Central memory CD4-positive, alpha-beta T cell (primary cell): ENCODE measurements at places on chromosomes 5 and 9.

DNA sequence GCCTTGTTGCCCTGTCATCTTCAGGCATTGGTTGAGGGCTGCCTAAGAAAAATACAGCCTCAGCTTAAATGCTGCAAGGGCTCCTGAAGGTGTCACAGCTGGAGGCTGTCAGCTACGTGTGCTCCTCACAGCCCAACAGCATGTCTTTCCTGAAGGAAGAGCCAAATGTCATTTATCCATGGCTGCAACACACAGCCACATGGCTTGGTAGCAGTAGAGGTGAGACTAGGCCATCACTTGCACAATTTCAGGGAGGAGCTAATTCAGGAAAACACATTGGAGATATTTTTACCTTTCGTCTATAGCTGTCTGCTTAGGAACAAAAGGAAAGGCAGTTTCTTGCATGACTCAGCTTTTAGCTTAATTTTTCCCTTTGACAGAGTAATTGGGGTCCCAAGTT is 260.7 kb downstream of the SYK start:
- no peak for DNase-seq

DNA sequence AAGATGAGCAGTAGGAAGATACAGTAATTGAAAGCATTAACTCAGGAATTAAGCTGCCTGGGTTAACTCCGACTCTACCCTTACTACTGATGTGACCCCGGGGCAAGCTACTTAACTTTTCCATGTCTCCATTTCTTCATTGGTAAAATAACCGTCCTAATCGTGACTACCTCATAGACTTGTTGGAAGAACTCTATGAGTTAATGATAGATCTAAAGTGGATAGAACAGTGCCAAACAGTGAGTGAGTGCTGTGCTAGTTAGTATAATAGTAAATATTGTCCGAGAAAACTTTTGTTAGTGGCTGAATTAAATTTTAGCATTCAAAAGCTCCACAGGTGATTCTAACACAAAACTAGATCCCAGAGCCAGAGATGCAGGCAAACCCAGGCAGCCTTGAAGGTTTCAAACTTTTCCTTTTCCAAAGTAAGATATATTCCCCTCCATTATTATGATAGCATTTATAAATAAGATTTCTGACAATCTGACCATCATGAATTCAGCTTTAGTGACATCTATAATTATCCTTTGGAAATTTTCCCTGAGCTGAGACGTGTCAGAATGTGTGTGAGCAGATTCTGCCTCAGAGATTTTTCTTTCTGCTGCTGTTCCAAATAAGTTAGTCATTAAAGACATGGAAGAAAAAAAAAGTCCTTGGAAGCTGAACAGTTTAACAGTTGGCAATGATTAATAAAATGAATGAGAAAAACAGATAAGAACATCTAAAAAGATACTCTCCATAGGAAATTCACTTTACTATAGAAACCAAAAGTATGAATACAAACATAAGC is 369.5 kb downstream of the PRELID2 start:
- DNase-seq: no peak

DNA sequence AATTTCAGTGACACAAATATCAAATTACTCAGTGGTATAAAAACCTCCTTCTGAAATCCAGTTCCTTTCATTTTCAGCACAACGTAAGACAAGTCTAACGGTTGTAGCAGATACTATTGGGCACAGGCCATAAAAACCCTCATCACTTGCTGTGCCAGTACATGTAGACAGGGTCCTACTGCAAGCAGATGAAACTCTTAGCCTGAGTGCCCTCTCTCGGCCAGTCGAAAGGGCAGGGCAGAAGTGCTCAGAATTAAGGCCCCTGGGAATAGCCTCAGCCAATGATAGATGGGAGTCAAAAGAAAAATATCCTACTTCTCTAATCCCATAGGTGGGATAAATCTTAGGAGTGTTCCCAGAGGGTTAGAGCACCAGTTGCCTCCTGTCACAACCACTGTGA is 168.5 kb upstream of the FER start:
- no peak for DNase-seq

DNA sequence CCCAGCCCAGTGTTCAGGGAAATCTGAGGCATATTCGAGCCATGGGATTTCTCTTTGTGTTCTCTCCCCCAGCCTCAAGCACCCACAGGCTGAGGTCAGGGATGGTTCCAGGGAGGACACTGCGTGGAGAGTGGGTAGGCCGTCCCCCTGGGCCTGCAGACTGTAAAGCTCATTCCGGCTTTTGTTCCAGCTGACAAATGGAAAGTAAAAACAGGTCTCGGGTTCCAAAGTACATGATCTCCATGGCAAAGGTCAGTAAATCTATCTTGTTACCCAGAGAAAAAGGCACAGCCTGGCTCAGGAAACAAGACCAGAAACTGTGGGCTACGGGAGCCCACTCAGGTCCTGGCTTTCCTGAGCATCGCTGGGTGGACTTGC is 116.2 kb downstream of the ROR2 start:
- DNase-seq: no peak

DNA sequence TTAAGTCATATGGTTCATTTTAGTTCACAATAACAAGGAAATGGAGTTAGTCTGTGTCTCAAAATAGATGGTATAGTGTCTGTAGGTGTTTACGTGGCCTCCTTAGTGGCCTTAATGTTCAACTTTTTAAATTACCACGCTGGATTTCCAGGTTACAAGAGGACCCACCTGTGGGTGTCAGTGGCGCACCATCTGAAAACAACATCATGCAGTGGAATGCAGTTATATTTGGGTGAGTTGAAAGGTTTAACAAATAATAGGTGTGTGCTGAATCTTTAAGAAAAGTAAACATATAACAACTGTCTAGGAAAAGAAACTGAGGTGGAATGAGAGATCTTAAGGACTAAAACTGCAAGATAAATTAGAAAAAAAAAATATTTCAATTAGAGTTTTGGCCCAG is 2.9 kb downstream of the UBE2B start:
- no peak for DNase-seq

DNA sequence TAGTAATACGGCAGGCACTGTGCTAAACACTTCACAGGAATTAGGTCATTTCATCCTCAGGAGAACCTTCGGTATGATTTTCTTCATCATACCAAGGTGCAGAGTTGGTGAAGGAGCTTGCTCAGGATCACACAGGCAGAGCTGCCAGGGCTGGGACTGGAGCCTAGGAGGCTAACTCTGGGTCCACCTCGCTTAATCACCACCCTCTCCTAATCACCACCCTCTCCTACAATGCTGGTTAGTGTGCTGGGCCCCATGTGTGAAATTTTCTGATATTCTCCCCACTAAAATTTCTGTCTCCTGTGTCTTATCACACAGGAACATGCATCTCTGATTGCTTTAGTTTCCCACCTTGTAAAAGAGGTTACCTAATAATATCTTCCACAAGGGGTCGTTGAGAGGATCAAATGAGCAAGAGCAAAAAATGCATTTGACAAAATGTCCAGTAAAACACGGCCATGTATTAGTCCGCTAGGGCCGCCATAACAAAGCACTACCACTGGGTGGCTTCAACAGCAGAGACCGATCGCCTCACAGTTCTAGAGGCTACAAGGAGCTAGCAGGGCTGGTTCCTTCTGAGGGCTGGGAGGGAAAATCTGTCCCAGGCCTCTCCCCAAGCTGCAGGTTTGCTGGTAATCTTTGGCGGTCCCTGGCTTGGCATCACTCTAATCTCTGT is 128.2 kb upstream of the NFIB start:
- DNase-seq: no peak

- no peak for DNase-seq
These were observed 29.2 kb upstream of the ARHGEF28 start for GRCh38 chr5:73596705-73597328.

GRCh38 chr5:76197726-76198125 is 114.5 kb downstream of the SV2C start:
- no peak for DNase-seq

DNA sequence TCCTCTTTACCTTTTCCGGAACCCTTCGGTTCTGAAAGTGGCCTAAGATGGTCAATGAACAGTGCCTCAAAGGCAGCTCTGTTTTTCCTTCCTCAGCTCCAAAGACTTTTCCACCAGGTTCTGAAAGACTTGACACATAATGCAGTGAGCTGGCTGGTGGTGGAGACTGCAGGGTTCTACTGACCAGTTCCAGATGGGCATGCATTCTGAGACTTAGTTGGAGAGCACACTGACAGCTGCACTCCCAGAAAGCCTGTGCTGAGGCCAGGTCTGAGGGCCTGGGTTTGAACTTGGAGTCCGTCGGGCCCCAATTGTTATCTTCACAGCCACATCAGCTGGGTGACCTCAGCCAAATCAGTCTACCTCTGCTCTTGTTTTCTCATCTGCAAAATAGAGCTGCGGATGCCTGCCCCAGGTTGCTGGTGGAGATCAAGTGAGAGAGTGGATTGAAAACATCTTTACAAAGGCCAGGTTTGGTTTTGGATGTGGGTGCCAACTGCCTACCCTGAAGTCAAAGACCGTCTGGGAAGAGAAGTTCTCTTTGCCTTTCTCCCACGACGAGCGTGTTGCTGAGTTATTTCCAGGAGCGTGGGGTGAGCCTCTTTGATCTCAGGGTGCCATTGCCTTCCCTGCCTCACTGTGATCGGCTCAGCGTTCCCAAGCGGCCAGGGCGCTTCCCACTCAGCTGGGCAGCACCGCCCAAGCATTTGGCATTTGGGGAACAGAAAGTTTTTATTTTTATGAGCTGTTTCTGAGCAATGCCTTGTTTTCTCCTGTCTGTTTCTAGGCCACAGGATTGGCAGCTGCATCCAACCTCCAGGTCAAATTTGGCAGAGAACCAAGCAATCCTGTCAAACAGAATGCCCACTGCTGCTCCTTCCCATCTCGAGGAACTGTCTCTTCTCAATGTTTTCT is 54.9 kb downstream of the RAD23B start:
- DNase-seq: no peak

GRCh38 chr9:93258419-93258817 is 74.5 kb downstream of the WNK2 start:
- DNase-seq: no peak
